ENCODE measurements at places on chromosomes 12 and 14.
A peak's percentile ranks its signal among the peaks of the same experiment; 100 is the strongest.

- DNase-seq: no peak
These were observed 53.1 kb downstream of the SLC6A12 start for GRCh38 chr12:160858-161257.

GRCh38 chr14:60315196-60315990, 66.4 kb downstream of the PPM1A start:
- no peak for DNase-seq

DNA sequence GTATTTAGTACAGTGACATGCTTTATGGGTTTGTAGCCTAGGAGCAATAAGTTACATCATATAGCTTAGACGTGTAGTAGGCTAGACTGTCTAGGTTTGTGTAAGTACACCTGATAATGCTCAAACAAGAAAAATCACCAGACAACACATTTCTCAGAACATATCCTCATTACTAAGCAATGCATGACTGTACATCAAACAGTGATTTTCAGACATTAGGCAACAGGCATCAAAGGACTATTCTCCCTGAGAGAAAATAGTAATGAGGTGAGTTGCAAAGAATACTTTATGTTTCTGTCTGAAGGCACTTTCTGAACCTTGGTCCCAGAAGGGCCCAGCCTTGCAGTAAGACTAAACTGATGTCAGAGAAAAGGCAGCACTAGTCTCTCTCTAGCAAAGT, 48.4 kb upstream of the SYT10 start:
- no peak for DNase-seq

- no peak for DNase-seq
These were observed 231.7 kb upstream of the SRRM4 start for GRCh38 chr12:118749646-118750045.

DNA sequence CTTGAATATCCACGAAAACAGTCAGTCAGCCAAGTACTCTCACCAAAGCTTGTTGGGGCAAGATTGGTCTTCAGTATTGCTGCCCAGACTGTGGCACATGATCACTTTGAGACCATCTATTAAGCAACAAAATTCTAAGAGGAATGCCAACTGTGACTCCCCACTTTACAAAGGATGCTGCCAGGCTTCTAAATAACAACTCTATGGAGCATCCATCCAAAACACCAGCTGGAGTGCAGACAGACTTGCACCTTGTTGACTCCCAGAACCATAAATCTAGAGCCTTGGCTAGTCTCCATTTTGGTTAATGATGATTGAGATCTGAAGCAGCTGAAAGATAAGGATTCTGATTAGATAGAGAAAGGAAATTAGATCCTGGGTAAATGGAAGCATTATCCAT, 132.8 kb downstream of the DIO2 start:
- DNase-seq: no peak

DNA sequence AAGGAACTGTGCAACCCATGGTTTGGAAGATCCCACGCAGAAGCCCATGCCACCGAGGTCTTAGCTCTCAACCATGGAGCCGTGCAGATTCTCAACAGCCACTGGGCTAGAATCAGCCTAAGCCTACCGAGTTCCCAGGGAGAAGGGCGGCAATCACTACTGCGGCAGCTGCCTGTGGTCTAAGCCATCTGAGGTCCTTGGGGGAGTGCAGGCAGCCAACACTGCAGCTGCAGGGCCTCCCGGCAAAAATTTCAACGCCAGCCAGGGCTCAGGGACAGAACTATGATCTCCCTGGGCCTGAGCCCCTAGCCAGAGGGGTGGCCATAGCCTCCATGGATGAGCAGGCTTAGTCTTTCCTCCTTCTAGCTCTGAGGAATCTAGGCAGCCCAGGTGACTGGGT, 156.8 kb upstream of the CLEC14A start:
- DNase-seq: no peak

DNA sequence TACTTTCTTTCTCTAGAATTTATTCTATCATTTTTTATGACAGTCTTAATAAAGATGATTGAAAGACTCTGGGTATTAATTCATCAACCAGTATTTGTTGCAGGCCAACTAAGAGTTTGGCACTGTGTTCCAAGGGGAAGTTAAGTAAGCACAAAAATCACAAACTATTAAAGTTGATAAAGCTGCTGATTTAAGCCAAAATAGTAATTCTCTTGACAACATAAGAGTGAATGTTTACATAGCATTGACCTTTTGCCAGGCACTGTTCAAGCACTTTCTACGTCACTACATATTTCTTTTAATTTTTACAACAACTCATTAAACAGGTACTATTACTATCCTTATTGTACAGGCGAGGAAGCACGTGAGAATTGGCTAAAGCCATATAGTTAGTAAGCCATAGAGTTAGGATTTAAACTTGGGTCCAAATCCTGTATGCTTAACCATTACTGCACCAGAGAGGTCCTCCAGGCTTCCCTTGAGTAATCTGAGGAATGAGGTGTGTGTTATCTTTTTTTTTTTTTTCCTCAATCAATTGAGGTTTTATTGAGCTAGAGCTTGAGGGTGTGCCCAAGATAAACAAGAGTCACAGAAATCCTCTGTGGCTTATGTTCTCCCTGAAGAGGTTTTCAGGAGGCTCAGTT, 1009.6 kb downstream of the DIO2 start:
- DNase-seq: no peak

GRCh38 chr12:25785134-25785533, 173.3 kb upstream of the RASSF8 start:
- no peak for DNase-seq

DNA sequence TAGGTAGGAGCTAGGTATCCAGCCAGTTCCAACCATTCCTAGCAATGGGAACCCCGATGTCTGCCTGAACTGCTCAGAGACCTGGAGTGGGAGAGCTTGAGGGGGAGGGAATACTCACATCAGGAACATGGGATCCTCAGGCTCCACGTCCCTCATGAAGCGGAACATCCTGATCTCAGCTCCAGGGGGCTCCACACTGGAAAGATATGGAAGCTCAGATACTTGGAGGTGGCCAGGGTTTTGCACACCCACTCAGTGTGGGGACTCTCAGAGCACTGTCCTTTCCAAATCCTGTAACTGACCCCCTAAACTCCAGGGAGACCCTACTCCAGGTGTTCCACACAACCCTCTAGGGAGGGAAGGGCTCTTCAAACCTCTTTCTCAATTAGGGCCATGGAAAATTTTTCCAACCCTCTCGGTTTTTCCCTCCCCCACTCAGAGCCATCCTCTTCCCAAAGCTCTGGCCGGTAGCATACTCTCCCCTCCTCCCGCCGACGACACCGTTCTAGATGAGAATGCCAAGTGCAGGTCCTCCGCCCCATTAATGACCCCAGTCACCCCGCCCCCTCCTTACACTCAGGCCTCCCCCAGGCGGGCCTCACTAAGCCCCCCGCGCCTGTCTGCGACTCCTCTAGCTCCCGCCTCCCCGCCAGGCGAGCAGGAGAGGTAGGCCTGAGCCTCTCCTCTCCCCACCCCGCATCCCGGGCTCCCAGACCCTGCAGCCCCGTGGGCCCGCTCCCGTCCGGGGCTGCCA, 597 bp downstream of the MLF2 start:
- peak; percentile 46 for DNase-seq

DNA sequence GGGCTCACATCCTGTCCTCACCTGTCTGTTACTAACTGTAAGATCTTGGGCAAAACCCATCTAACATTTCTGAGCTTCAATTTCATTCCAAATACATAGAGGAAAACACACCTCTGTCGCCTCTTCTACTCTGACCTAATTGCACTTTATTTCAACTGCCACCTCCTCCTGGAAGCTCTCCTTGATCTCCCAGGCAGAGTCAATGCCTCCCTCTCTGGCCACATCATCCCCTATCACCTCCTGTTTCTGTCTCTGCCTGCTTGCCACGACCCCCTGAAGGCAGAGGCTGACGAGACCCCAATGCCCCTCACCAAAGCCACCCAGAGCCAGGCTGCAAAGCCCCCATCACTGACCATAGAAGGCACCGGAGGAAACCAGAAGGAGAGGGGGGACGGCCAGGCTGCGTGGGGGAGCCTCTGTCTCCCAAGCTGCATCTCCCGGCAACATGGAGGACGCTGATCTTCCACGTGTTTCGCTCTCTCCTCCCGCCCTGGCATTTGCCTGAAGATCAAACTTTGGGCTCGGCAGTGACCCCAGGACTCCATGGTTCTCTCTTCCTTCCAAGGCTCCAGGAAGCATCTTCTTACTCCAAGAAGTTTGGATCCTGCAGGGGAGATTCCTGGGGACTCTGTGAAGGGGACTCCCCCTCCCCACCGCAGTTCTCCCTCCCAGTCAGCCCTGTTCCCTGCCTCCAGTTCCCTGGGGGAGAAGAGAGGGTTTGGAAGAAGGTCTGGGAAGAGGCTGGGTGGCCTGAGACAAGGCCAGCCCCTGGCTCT, 50.1 kb upstream of the BCL11B start:
- no peak for DNase-seq

DNA sequence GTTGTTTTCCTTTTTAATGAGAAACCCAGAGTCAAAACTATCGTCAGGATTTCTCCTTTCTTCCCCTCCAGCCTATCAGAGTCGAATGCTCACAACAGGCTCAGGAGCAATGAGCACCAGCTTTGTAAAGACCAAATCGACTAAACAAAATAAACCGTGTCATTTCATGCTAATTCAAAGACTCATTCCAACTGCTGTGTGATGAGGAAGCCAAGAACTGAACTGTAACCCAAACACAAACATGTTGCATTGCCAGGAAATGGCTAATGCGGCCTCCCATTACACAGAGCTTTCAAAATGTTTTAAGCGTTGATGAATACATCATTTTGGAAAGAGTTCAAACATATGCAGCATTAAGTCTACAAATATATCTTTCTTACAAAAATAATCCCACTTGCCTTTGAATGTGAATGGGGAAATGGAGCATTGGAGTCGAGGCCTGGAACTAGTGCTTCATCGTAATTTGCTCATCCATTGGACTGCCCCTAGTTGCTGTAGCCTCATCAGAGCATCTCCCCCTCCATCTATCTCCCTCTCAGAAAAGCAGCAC, 349.5 kb downstream of the GXYLT1 start:
- peak; percentile 3 for DNase-seq

- DNase-seq: no peak
These were observed 72.9 kb upstream of the DYNC1H1 start for GRCh38 chr14:101891471-101891870.

DNA sequence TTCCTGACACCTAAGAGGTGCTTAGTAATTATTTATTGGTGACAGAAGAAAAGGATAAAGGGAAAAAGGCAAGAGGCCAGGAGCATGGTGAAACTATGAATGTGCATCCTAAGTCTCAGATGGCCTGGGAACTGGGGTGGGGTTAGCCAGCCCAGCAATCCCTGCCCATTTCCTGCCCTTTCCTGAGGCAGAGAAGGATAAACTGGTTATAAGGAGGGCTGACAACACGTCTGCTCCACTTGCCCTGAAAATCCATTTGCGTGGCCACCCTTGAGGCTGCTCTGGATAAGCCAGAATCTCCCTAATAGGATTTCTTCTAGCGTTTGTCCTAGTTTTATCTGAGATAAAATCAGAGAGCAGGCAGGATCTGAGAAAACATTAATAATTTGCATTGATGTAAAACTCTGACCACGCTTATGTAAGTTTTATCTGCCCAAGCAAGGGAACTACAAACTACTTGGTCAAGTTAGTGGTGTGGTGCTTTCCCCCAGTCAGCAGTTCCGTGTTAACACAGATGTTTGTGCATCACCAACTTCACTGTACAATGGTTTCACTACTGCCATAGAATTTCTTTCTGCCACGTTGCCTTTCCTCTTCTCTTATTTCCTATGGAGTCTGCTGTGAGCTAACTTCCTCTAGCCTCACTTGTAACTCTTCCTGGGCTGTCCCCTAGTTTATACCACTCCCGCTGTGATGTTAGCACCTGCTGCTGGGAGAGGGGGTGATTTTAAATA, 392.7 kb downstream of the RPS29 start:
- peak; percentile 20 for DNase-seq

- DNase-seq: no peak
These were observed 537 bp downstream of the NFE2 start for GRCh38 chr12:54300225-54300731.

DNA sequence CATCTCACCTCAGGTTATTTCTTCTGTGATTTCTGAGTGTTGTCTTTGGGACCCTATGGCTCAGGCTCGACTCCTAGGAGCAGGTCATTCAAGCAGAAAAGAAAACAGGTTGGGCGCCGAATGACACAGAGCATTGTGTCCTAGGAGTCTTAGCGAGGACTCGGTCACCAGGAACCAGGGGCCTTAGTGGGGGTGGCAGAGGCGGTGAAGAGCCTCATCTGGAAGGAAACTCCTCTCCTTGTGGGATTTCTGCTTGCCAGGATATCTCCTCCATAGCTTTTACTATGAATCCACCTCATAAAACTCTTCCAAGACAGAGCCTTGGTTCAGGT, 630 bp downstream of the PLEKHH1 start:
- no peak for DNase-seq

DNA sequence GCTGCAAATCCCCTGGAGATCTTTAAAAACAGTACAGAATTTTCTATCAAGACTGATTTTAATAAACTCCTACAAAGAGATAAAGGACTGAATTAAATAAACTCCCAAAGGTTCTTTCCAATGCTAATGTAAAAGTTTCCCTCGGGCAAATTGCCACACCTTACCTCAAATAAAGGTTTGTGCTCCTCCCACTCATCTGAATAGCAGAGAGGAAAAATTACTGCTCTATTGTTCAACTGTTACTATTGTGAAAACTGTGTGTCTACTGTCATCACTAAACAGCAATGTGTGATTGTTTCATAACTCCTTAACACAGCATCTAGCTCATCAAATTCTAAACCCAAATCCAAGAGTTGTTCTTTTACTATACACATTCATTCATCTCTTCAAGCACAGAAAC, 3.2 kb downstream of the SPTLC2 start:
- DNase-seq: no peak

GRCh38 chr12:41899577-41899976, 245.1 kb downstream of the GXYLT1 start:
- no peak for DNase-seq

- DNase-seq: no peak
These were observed 32.9 kb downstream of the ZFYVE21 start for GRCh38 chr14:103748534-103748857.

GRCh38 chr12:92369636-92370035, 224.0 kb upstream of the BTG1 start:
- DNase-seq: peak; percentile 18

- DNase-seq: no peak
These were observed 276.9 kb downstream of the PRKD1 start for GRCh38 chr14:29650554-29651269.

GRCh38 chr14:71089971-71090370, 182.7 kb downstream of the PCNX1 start:
- DNase-seq: no peak

DNA sequence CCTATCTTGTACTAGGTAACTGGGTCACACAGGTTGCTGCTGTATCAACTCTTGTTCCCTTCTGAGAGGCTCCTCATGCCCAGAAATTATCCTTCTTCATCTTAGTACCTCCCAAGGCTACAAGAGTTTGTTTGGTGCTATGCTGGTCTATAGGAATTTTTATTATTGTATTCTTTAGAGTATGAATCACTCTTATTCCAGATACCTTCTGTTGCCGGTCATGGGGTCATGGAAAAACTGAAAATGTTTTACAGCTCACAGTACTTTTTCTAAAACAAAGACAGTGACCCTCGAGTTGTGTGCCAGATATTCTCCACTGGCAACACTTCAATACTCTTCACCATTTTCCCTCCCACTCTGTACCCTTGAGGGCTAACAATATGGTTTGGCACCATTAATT, 1598.0 kb upstream of the TMEM132C start:
- peak; percentile 32 for DNase-seq

- no peak for DNase-seq
These were observed 182.2 kb upstream of the FBXO33 start for GRCh38 chr14:39614297-39614923.

GRCh38 chr14:73461478-73462047, 3.2 kb upstream of the NUMB start:
- DNase-seq: no peak
